Activated B cell treated with CpG ODN at 0.5 μM for 24 hours (primary cell): ENCODE measurements at places on chromosomes 2 and 18.

DNA sequence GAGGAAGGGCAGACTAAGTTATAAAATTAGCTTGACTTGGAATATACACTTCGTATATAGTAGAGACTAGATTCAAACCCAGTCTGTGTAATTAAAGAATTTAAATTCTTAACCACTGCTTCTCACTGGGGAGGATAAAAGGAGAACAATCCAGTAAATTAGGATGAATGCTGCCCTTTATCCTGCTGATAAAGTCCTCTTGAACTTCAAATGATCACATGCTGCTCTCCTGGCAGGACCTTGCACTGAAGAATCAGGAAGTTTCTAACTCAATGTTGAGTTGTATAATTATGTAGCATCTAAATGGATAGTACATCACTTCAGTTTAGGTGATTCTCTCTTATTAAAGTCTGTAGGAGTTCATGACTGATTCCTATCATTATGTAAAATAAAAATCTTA lies 1179.7 kb downstream of the DSC3 start:
- H3K4me1 ChIP-seq, result no peaks in the 10 kb centered on the region
- no peak overlapping the region for H3K27ac ChIP-seq
- no peaks in the 10 kb centered on the region for H3K36me3 ChIP-seq
- DNase-seq, result no peak

- H3K36me3 ChIP-seq, result peaks cover 2% of the 10 kb centered on the region
- no peaks in the 10 kb centered on the region for H3K27me3 ChIP-seq
- peaks cover 14% of the 10 kb centered on the region for H3K4me1 ChIP-seq
- no peak for DNase-seq
- H3K27ac ChIP-seq, result no peak overlapping the region
These were observed 15.4 kb upstream of the FAP start for GRCh38 chr2:162258686-162259085.

DNA sequence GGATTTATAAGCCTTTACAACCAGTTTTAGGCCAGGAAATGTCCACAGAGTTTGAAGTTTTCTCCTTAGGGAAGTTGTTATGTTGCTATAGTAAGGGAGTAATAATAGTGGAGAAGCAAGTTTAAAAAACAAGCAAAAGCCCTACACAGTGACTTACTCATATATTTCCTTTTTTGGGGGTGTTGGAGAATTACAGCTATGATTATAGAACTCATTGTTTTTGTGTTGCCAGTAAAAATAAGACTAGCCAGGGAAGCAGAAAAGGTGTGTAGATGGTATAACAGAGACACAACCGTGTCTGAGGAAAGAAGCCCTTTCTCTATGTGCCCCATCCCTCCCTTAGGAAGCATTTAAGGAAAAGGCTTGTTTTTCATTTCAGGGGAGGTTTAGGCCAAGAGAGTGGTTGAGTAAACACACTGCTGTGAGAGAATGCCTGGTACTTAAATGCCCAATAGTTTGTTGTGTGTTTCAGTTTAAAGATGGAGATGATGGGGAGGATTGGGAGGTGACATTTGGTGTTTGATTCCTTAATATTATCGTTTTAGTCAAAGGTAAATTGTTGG lies 2.3 kb downstream of the VAPA start:
- peaks cover 2% of the 10 kb centered on the region for H3K36me3 ChIP-seq
- H3K27ac ChIP-seq, result peak overlapping the region; percentile 86
- DNase-seq, result no peak
- H3K4me1 ChIP-seq, result peaks cover 28% of the 10 kb centered on the region
- no peaks in the 10 kb centered on the region for H3K27me3 ChIP-seq

GRCh38 chr2:168603439-168603961 lies 147.4 kb downstream of the CERS6 start:
- no peak overlapping the region for H3K4me3 ChIP-seq
- peaks cover 54% of the 10 kb centered on the region for H3K4me1 ChIP-seq
- H3K27me3 ChIP-seq, result no peaks in the 10 kb centered on the region
- peaks cover 11% of the 10 kb centered on the region for H3K36me3 ChIP-seq
- peak overlapping the region; percentile 57 for H3K27ac ChIP-seq
- DNase-seq, result no peak

GRCh38 chr18:13597068-13597467 lies 129.3 kb downstream of the FAM210A start:
- no peaks in the 10 kb centered on the region for H3K27me3 ChIP-seq
- no peak for DNase-seq
- no peak overlapping the region for H3K27ac ChIP-seq
- H3K4me1 ChIP-seq, result peaks cover 17% of the 10 kb centered on the region

- H3K27me3 ChIP-seq, result no peaks in the 10 kb centered on the region
- no peaks in the 10 kb centered on the region for H3K36me3 ChIP-seq
- DNase-seq, result no peak
- H3K27ac ChIP-seq, result peak overlapping the region; percentile 84
- peak overlapping the region; percentile 70 for H3K4me3 ChIP-seq
These were observed 106.1 kb upstream of the ALKAL2 start for GRCh38 chr2:393711-394696.

- H3K36me3 ChIP-seq, result no peaks in the 10 kb centered on the region
- H3K27ac ChIP-seq, result no peak overlapping the region
- H3K4me1 ChIP-seq, result no peaks in the 10 kb centered on the region
These were observed 241.5 kb downstream of the SATB2 start for GRCh38 chr2:199216253-199216652.

DNA sequence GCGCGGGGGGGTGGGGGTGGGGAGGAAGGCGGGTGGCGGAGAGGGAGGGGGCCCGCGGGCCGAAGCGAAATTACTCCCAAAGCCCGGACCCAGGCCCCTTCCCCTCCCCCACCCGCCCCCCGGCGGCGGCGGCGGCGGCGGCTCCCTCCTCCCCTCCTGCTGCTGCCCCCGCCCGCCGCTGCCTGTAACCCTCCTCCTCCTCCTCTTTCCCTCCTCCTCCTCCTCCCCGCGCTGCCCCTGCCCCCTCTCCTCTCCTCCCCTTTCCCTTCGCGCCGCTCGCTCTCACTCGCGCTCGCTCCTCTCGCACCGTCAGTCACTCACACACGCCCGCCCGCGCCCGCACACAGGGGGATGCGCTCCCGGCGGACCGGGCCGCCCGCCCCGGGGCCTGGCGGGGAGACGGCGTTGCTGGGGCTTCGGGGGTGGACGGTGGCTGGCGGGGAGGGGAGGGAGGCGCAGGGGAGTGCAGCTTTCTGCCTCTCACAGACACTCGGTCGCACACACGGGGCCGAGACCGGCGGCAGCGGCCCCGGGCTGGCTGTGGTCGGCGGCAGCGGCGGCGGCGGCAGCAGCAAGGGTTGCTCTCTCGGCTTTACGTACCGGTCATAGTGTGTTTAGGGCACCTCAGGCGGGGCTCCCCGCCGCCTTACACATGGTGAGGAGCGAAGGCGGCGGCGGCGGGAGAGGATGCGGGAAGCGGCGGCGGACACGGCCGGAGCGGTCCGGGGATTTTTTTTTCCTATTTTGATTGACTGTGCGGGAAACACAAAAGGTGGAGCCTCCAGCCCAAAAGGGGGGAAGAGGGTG lies 405 bp downstream of the SP3 start:
- peaks cover 36% of the 10 kb centered on the region for H3K36me3 ChIP-seq
- H3K4me1 ChIP-seq, result peaks cover 52% of the 10 kb centered on the region
- peak overlapping the region; percentile 93 for H3K4me3 ChIP-seq
- H3K27me3 ChIP-seq, result no peaks in the 10 kb centered on the region

- H3K4me1 ChIP-seq, result no peaks in the 10 kb centered on the region
- H3K27ac ChIP-seq, result no peak overlapping the region
- no peak for DNase-seq
- H3K4me3 ChIP-seq, result no peak overlapping the region
- no peaks in the 10 kb centered on the region for H3K27me3 ChIP-seq
These were observed 28.3 kb downstream of the KCNJ13 start for GRCh38 chr2:232748038-232748437.

DNA sequence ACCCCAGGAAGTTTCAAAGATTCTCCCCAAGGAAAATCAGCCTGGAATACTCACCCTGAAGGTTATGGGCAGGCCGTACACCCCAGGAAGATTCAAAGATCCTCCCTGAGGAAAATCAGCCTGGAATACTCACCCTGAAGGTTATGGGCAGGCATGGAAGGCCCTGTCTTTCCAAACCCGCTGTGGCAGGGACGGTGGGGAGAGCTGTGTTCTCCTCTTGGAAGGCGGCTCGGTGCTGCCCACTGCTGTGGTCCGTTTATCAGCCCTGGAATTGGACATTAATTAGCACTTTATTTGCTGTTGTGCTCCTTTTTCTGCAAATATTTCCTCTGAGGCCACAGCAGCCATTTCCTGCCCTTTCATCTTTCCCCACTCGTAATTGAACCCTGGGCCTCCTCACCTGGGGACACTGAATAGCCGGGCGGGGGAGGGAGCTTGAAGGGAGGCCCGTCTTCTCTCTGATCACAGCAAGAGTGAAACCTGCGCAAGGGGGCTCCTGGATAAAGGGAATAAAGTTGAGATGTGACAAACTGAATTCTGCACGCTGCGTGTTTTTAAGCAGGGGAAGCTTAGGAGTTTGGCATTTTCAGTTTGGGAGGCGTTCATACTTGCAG lies 308.7 kb upstream of the SALL3 start:
- no peak overlapping the region for H3K27ac ChIP-seq
- no peaks in the 10 kb centered on the region for H3K36me3 ChIP-seq
- no peaks in the 10 kb centered on the region for H3K27me3 ChIP-seq
- DNase-seq, result no peak

GRCh38 chr2:159976527-159977160 lies 85.8 kb downstream of the PLA2R1 start:
- H3K27me3 ChIP-seq, result peaks cover 12% of the 10 kb centered on the region
- no peaks in the 10 kb centered on the region for H3K36me3 ChIP-seq
- peaks cover 2% of the 10 kb centered on the region for H3K4me1 ChIP-seq
- no peak for DNase-seq
- H3K27ac ChIP-seq, result no peak overlapping the region
- no peak overlapping the region for H3K4me3 ChIP-seq

DNA sequence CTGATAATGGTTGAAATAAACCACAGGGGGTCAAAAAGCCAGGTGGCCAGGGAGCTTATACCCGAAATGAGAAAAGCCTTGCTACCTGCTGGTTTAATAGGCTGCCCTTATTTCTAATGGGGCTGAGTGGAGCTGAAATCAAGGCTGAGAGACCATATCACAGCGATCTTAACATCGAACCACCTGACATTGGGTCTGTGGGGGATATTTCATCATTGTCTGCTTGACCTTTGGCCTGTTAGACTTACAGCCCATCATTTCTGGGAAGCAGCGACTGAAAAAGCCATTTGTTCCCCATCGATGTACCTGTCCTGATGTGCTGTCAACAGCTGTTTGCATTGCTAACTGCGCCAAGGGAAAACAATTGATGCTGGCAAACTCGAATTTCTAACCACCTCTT lies 199.7 kb upstream of the SLC14A2 start:
- H3K27ac ChIP-seq, result no peak overlapping the region
- H3K36me3 ChIP-seq, result no peaks in the 10 kb centered on the region
- DNase-seq, result no peak
- no peaks in the 10 kb centered on the region for H3K4me1 ChIP-seq
- H3K27me3 ChIP-seq, result peaks cover 4% of the 10 kb centered on the region

GRCh38 chr2:112048887-112049286 lies 6.2 kb upstream of the TMEM87B start:
- H3K36me3 ChIP-seq, result no peaks in the 10 kb centered on the region
- H3K27ac ChIP-seq, result no peak overlapping the region
- no peak for DNase-seq
- peaks cover 5% of the 10 kb centered on the region for H3K27me3 ChIP-seq
- H3K4me1 ChIP-seq, result peaks cover 7% of the 10 kb centered on the region
- H3K4me3 ChIP-seq, result no peak overlapping the region

GRCh38 chr2:158088093-158088492 lies 13.6 kb upstream of the UPP2 start:
- peaks cover 6% of the 10 kb centered on the region for H3K27me3 ChIP-seq
- H3K27ac ChIP-seq, result no peak overlapping the region
- H3K36me3 ChIP-seq, result no peaks in the 10 kb centered on the region
- no peak for DNase-seq
- H3K4me1 ChIP-seq, result no peaks in the 10 kb centered on the region

GRCh38 chr2:165969227-165969626 lies 15.7 kb upstream of the TTC21B start:
- H3K27ac ChIP-seq, result no peak overlapping the region
- H3K27me3 ChIP-seq, result peaks cover 24% of the 10 kb centered on the region

- no peak for DNase-seq
- H3K4me1 ChIP-seq, result peaks cover 6% of the 10 kb centered on the region
- H3K27me3 ChIP-seq, result peaks cover 32% of the 10 kb centered on the region
These were observed 1.2 kb upstream of the CLUL1 start for GRCh38 chr18:595571-595970.

- DNase-seq, result no peak
- H3K36me3 ChIP-seq, result peaks cover 5% of the 10 kb centered on the region
- H3K4me1 ChIP-seq, result peaks cover 11% of the 10 kb centered on the region
- H3K27me3 ChIP-seq, result no peaks in the 10 kb centered on the region
- no peak overlapping the region for H3K27ac ChIP-seq
These were observed 105.8 kb downstream of the MTCL1 start for GRCh38 chr18:8811115-8811514.

DNA sequence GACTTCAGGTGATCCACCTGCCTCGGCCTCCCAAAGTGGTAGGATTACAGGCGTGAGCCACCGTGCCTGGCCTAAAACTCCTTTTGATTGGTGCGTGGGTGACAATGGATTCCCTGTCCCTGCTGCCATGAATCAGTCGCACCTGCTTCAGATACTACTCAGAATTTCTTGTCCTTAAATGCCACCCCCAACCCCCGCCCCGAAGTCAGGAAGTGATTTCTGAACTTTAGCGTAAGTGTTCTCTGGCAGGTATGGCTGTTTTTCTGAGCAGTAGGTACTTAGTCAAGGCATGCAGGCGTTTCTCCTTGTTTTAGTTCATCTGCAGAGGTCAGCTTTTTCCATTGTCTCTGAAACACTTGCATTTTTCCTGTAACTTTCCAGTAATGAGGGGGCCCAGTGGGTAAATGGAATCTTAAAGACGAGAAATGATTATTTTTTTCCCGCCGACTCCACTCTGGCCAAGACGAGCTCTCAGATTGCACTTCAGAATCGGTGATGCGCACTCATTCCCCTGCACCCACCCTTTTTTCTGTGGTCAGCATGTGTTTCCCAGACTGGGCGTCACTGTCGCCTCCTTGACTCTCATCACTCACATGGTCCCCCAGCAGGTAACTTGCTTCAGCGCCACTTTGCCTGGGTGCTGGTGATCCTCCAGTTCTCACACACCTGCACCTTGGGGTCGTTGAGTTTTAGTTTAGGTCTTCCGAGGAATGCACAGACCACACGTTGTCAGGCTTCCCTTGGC lies 179.7 kb downstream of the GBX2 start:
- DNase-seq, result no peak
- H3K4me1 ChIP-seq, result no peaks in the 10 kb centered on the region
- peaks cover 3% of the 10 kb centered on the region for H3K27me3 ChIP-seq
- no peak overlapping the region for H3K27ac ChIP-seq
- no peaks in the 10 kb centered on the region for H3K36me3 ChIP-seq
- H3K4me3 ChIP-seq, result no peak overlapping the region
